Stimulated activated CD4-positive, alpha-beta T cell treated with anti-CD3 and anti-CD28 coated beads, TNF-alpha, amount 100 ng/mL, for 1 hour (primary cell): ENCODE measurements at places on chromosomes 7 and 10.

GRCh38 chr10:86668297-86669165 is at the start of gene LDB3:
Gene LDB3 (plus strand): TSS chr10:86668511. CDS start chr10:86668692, 181 bp downstream.
- DNase-seq: no peak

DNA sequence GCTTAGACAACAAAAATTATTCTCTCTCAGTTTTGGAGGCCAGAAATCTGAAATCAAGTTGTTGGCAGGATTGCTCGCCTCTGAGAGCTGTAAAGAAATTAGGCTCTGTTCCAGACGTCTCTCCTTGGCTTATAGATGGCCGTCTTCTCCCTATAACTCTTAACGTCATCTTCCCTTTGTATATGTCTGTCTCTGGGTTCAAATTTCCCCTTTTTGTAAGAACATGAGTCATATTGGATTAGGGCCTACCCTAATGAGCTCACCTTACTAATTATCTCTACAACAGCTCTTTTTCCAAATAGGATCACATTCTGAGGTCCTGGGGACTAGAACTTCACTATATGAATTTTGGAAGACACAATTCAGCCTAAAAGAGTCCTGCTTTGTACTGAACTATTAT is 22.4 kb downstream of the GALNTL5 start:
- DNase-seq: no peak

DNA sequence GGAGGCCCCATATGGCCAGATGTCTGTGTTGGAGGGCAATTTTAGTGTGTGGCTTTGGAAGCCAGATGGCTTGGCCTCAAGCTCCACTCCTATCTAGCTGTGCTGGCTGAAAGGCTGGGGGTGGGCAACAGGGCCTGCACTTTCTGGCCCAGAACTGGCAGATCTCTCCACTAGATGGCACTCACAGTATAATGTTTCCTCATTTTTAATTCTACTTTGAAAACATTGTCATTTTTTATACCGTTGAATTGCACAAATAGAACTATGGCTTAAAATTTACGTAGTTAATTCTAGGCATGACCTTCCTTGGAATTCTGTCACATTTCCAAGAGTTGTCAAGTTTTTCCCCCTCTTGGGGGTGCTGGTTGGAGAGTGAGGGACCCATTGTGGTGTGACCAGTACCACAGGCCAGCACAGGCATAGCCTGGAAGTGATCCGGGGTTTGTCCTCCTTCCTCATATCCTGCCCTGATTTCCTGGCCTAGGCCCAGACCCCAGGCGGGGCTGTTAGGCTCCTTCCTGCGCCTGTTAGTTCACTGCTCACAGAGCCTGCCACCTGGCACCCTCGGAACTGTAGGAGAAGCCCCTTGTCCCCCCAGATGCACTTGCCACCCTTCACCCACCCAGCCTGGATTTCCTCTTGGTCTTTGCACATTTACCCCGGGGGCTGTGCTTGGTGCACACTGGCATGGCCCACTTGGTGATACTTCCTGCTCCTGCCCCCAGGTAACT is 52.8 kb downstream of the ARHGAP22 start:
- DNase-seq: no peak

DNA sequence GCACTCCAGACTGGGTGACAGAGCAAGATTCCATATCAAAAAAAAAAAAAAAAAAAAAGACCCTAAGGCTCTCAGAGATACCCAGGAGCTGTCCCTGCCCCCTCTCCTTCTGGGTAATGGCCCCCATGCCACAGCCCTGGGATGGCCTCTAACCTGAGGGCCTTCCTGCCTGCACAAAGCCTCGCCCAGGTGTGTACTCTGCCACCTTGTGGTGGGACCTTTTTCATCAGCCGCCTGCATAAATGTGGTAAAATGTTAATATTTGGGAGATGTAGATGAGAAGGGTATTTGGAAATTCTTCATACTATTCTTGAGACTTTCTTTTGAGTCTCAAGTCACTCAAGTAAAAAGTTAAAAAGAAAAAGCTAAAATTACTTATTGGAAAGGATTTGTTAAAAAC is 46.3 kb upstream of the RNF216 start:
- peak; percentile 26 for DNase-seq

GRCh38 chr7:28052933-28053332 is 127.7 kb downstream of the JAZF1 start:
- no peak for DNase-seq

DNA sequence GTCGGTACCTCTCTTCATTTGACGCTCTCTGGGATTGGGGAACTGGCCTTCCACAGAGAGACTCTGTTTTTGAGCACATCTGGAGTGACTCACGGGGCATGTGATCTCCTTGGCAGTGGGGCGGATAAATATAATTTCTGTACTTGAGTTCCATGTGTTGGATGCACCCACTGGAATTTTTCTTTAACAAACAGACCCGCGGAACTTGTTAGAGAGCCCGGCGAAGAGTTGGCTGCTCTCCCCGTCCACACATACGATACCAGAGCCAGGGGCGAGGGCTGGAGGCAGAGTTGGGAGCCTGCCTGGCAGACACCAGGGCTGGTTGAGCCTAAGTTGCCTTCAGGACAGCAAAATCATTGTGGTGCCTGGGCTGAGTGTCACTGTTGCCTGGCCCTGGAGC is at the start of gene FAM180A:
FAM180A (minus strand) TSS at position 44 of the 400 bp plus-strand sequence. CDS start 233 bp downstream, outside the sequence.
- no peak for DNase-seq

DNA sequence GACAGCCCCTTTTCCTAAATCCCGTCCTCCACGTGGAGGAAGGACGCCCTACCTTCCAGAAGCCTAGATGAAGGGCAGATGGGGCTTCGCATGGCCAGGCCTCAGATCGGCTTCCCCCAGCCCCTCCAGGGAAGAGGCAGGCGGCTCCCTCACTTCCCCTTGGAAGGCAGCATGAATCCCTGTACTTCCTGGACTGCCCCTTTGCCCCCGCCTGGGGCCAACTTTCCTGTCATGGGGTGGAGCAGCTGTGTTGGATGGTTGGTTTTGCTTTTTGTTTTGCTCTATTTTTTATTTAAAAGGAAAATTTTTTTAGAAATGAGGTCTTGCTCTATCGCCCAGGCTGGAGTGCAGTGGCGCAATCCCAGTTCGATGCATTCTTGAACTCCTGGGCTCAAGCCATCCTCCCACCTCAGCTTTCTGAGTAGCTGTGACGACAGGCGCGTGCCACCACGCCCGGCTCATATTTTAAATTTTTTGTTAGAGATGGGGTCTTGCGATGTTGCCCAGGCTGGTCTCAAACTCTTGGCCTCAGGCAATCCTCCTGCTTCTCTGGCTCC is 27.2 kb downstream of the GTF2IRD1 start:
- no peak for DNase-seq

DNA sequence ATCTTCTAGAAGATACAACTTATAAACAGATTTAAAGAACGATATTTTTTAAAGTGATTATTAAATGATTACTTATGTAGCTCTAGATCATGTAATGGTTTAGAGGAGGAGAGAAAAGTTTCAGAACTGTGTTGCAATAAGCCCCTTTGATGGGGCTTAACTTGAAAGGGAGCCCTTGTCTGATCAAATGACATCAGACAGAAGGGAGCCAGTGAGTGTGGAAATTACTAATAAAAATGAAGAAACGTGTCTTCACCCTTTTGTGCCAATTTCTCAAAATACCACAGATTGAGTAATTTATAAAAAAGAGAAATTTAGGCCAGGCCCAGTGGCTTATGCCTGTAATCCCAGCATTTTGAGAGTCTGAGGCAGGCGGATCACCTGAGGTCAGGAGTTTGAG is 318.2 kb downstream of the EXOC4 start:
- DNase-seq: no peak

GRCh38 chr10:121131014-121131413 is 279.9 kb downstream of the WDR11 start:
- DNase-seq: no peak

- DNase-seq: no peak
Observed at GRCh38 chr7:128876127-128876526, 13.5 kb downstream of the ATP6V1F start.
